Midbrain (tissue), 1 donor: ENCODE measurements at places on chromosomes 4 and X.
A peak's percentile ranks its signal among the peaks of the same experiment; 100 is the strongest.

DNA sequence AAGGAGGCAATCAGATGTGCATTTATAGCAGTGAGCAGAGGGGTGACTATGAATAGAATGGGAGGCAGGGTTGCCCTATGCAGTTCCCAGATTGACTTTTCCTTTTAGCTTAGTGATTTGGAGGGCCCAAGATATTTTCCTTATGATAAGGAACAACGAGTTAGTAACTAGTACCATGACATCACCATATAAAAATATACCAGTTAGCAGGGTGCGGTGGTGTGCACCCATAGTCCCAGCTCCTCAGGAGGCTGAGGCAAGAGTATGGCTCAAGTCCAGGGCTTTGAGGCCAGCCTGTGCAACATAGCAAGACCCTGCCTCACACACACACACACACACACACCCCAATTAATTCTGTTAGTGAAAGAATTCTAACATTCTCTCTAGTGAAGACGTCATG, 53.0 kb downstream of the IL13RA2 start:
- DNase-seq = no peak

- DNase-seq = no peak
Observed at GRCh38 chr4:163709601-163710000, 215.1 kb downstream of the TMA16 start.

DNA sequence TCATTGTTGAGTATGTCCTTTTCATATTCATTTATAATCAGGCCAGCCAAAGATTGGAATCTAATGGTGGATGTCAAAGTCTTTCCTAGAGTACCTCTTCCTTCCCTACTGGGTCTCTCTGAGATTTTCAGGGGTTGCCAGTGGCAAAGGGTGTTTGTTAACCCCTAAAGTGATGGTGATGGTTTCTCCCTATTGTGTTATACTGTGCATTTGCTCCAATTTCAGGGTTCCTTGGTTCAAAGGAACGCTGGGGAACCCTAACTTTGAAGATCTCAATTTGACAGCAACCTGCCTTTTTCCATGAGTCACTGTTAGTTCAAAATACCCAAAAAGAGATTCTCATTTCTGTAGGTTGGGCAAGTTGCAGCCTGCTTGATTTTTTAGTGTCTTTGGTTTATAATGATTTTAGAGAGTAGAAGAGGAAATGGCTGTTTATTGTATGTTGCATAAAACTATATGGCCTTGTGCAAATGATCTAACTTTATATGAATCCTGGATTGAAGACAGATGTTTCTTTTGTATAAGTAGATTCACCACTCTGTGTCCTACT, 23.0 kb downstream of the GAB1 start:
- DNase-seq = no peak

DNA sequence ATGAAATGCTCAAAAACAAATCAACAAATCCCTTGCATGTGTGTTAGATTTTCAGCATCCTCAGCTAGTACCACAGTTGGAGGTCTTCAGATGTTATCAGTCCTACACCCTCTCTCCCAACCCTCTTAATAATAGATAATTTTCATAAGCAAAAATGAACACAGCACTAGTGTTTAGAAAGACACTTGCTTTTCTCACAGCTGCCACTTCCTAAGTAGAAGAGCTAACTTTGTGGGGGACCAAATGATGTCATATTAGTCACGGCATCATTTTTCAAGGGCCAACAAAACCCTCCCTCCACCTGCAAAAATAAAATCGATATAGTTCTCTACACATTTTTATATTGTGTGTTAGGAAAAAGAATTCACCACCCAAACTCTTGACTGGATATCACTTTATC, 163.5 kb upstream of the GYPA start:
- DNase-seq = no peak

DNA sequence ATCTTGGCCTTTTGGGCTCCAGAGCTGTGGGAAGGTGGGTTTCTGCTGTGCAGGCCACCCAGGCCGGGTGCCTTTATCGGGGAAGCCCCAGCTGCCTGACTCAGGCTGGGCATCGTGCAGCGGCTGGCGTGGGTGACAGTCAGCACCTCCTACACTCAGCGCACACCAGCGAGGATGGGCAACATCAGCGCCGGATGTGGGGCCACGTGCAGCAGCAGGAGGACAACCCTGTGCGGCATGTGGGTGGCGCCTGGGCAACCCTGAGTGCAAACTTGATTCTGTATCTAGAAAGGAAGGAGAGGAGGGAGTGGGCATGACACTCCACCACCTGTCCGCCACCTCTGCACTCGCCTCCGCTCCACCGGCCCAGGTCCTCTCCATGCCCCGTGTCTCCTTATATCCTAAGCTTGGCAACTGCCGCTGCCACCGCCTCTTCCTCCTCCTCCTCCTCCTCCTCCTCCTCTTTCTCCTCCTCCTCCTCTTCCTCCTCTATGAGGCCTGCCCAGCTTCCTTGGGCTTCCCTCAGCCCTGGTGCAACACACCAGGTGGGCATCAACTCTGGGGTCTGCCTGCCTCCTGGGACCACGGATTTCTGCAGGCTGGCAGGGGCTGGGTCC, 107.4 kb upstream of the AFAP1 start:
- DNase-seq = no peak

DNA sequence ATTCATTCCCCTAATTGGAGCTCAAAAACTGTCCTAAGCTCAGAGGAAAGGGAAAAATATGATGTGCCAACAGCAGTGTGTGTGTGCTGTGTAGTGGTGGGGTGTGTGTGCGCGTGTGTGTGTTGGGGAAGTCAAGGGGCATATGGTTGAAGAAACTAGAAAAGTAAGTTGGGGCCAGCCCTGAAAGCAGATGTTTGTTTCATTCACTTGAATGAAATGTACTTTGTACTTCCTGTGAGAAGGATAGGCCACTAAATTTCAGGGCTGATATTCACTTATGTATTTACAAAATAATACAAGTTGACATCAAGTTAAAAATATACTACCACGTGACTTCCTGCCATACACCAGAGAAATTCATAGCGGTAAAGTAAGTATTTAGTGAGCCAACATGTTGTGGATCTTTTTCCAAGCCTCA, 151.3 kb upstream of the JADE1 start:
- DNase-seq = no peak

- DNase-seq = no peak
Observed at GRCh38 chr4:14465057-14465456, 537.2 kb upstream of the CPEB2 start.

DNA sequence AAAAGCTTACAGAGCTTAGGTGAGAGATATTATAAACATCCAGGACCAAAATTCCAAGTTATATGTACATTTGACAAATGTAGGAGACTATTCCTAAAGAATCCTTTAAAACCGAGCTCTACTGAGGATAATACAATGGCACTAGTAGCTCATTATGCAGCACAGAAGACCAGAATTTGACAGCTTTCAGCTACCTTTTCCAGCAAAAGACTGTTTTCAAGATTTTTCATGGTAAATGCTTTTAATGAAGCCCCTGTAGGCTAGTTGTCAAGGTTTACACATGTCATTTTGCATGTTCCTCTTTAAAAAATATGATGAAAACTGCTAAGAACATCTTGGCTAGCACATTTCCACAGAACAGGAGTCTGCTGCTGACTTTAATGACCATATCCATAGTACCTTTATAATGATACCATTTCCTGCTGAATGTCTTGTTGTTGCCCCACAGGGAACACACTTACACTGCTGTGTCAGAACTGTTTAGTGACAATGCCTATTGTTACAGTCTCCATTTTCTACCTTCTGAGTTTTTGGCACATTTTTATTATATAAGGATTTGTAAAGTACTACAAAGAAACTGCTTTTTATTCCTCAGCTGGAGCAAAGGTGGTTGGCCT, 1382.3 kb downstream of the RAPGEF2 start:
- DNase-seq = no peak

DNA sequence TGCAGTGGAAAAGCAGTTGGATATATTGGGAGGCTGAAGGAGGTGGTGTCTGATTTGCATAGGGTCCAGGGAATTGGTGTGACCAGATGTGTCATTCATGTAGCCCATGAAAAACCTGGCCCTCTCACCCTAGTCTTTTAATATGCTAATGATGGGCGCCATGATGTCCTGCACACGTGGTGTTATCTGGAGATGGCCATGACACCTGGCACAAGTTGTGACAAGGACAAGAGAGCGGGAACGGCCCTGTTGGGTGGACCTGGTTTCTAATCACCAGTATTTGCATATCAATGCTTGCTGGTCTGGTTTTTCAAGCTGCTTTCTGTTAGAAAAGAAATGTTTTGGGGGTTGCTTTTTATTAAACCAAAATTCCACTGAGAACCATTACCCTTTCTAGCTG, 87.4 kb downstream of the ZXDA start:
- DNase-seq = no peak

- DNase-seq = no peak
Observed at GRCh38 chr4:41784191-41784979, 35.9 kb upstream of the PHOX2B start.

- no peak for DNase-seq
Observed at GRCh38 chr4:25190407-25190806, 30.2 kb upstream of the SEPSECS start.

DNA sequence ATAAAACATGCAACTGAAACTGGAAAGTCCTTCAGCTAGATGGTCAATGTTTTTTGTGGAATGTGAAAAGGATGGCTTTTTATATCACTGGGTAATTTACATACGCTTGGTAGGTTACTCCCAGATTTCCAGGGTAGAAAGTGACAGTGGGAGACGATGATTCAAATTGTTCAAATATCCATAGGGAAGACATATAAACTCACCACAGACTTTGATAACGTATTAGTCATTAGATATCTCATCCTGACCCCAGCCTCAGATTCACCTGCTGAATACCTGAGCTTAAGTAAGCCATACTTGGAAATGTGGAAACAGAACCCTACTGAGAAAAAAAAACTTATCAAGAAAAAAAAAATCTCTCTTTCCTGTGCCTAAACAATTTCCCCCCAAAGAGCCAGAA, 169.4 kb downstream of the ZNF674 start:
- no peak for DNase-seq

DNA sequence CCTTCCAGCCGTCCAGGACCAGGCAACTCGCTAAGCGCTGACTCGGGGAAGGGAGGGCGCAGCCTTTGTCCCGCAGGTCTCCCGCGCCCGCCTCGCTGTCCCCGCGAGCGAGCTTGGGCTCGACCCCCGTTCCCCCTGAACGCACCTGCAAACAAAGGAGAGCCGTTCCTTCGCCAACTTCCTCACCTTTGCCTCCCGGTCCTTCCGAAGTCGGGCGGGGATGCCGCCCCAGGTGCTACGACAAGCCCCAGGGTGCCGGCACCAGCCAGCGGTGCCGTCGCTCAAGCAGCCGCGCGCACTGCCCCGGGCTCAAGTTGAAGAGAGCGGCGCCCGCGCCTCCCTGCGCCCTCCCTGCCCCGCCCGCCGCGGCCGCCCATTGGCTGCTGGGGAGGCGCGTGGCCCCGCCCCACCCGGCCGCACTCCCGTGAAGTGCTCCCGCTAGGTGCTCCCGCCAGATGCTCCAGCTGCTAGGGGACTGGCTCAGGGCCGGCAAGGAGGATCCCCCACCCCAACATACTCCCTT, 107.1 kb downstream of the NSUN7 start:
- DNase-seq = peak; percentile 82

DNA sequence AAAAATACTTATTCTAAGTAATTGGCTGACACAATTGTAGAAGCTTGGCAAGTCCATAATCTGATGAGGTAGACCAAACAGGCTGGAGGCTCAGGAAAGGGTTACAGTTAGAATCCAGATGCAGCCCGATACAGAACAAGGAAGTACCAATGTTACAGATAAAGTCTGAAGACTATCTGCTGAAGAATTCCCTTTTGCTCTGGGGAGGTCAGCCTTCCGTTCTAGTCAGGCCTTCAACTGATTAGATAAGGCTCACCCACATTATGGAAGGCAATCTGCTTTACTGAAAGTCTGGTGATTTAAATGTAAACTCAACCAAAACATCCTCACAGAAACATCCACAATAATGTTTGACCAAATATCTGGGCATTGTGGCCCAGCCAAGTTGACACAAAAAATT, 7.4 kb upstream of the DYNLT3 start:
- DNase-seq = no peak

DNA sequence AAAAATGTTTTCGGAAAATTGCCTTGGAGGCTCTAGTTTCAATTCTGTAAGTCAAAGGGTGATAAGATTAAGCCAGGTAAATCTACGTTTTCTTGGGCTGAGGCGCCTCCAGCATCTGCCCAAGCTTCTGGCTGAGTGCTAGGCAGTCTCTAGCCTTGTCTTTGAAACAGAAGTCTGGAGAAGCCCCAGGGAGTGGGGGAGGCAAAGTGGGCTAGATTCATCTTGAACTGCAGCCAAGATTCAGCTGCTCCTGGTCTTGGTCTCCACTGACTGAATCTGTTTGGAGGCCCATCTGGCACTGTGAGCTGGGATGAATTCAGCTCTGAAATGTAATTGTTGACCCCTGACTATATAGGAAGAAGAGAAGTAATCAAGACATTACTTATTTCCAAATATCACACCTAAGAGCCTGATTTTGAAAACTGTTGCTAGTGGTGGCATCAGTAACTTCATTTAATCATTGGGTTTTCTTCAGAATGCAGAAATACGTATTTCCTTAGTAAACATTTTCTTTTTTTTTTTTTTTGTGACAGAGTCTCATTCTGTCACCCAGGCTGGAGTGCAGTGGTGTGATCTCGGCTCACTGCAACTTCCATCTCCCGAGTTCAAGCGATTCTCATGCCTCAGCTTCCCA, 187.3 kb upstream of the LEF1 start:
- no peak for DNase-seq

GRCh38 chr4:10998846-10999245, 314.3 kb upstream of the CLNK start:
- DNase-seq = no peak

GRCh38 chr4:86595426-86595805, 1.3 kb downstream of the PTPN13 start:
- peak; percentile 68 for DNase-seq

DNA sequence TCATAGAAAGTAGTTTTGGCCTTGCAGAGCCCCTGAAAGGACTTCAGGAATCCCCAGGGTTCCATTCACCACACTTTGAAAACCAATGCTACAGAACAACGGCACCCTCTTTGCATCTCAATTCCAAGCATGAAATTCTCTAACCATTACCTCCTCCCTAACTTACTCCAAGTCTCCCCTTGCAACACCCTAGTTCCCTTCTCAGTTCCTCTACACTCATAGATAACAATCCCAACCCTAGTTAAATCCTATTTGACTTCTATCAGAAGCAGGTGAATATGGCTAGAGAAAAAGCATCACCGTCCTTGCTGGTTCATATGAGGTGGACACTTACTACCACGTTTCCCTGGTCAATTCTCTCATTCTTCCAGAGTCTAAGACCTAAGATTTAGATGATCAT, 2.4 kb downstream of the RCHY1 start:
- no peak for DNase-seq

GRCh38 chrX:16282209-16282608, 114.9 kb downstream of the MAGEB17 start:
- no peak for DNase-seq

DNA sequence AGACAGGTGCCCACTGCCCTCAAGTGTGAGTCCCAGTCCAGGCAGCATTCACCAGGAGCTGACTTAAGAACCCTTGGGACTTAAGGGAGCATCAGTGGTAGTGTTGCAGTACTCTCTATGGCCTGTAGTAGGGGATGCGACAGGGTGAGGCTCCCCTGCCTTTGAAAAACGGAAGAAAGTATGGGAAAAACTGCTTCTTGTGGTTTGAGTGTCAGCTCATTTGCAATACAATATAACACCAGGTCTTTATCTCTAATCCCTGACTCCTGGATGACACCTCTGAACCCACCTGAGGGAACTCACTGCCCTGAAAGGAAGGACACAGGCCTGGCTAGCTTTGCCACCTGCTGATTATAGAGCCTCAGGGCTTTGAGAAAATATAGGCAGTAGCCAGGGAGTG, 176.0 kb downstream of the SMARCA1 start:
- DNase-seq = no peak
